ENCODE measurements at places on chromosomes 5 and 9.
A peak's percentile ranks its signal among the peaks of the same experiment; 100 is the strongest.

- no peak for DNase-seq
Measured at GRCh38 chr5:175854231-175855040, 16.9 kb upstream of the CPLX2 start.

- peak; percentile 42 for DNase-seq
Measured at GRCh38 chr9:99807276-99807852, 14.3 kb upstream of the NR4A3 start.

DNA sequence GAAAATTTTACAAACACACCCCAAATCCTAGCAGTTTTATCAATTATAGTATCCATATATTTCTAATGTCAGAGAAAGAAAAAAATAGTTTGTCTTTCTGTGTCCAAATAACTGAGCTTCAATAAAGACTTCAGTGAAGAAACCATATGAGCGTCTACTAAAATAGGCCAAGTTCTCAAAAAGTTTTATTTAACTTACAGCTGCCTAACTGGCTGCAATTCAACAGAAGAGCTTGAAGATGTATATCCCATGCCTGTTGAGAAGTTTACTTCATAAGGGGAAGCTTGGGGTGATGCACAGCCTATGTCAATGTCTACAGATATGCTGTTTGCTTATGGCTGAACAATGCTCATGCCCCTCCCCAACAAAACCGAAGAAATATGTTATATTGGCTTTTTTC, 43.7 kb upstream of the ELOVL7 start:
- no peak for DNase-seq

GRCh38 chr5:89697581-89697980, 712.0 kb downstream of the CETN3 start:
- no peak for DNase-seq

GRCh38 chr5:154406826-154407225, 39.0 kb upstream of the SAP30L start:
- no peak for DNase-seq

DNA sequence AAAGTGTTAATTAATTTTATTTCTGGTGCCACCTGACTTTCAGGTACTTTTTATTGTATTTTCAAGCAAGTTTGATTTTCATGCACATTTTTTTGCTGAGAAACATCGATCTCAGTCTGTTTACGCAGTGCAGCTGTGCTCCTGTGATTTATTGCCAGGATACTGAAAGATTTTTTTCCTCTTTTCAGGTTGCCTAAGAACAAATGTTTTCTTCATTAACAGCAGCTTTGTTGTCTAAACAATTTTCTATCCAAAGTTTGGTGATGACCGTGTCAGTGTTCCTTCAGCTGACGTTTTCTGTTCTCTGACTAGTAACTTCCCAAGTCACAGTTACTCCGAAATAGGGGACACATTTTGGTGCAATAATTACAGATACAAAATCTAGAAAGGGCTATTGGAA, 78.1 kb downstream of the VCAN start:
- no peak for DNase-seq

- DNase-seq = no peak
Measured at GRCh38 chr9:126839301-126839700, 21.1 kb upstream of the ZBTB34 start.

- DNase-seq = no peak
Measured at GRCh38 chr9:112028242-112029221, 131.9 kb downstream of the UGCG start.

DNA sequence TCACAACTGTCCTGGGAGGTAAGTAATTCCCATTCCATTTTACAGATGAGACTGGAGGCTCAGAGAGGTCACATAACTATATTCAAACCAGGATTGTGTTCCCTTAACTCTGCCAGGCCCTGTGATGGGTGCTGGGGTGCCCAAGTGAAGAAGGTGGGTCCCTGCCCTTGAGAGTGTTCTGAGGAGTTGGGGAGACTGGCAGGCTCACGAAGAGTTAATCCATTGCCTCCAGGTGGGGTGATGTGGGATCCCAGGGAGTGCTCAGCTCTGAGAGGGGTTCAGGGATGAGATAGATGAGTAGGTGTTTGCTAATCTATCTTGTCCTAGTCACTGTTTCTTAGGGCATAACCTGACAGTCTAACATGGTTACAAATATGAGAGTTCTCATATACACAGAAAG, 36.7 kb downstream of the GSN start:
- DNase-seq = no peak

- DNase-seq = no peak
Measured at GRCh38 chr5:132296412-132297016, 2.3 kb downstream of the SLC22A4 start.

GRCh38 chr9:30584559-30584958, 1799.9 kb upstream of the ACO1 start:
- no peak for DNase-seq

GRCh38 chr5:136236479-136237083, 43.6 kb upstream of the SMIM32 start:
- no peak for DNase-seq

All from stimulated activated CD8-positive, alpha-beta memory T cell treated with anti-CD3 and anti-CD28 coated beads, Interleukin-4, amount 100 ng/mL, for 4 hours (primary cell).